K562 (cell line): ENCODE measurements at places on chromosomes 2 and 18. TPM values are rescaled to one million over a fixed set of nuclear protein-coding genes. Genes with fewer than 3 reads are reported as not detected.

- DNase-seq = peak; percentile 72
- no peak overlapping the region for H3K27ac ChIP-seq
These were observed 10.8 kb downstream of the SIX3 start for GRCh38 chr2:44952143-44952805.

DNA sequence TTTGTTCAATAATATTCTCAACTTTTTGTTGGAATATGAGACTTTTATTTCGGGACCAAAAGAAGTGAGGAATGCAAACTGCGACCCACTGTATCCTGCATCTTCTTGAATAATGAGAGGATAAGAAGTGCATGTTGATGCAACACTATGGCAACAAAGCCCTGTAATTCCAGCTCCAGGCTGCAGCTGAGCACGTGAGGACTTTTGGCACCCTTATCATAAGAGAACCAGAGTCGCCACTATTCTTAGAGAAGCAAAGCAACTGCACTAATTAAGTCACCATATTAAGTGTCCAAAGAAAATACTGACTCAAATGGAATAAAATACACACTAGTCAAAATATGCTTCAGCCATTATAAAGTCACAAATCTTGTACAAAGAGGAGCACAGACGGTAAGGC is 65.8 kb downstream of the FAM210A start:
- no peaks in the 10 kb centered on the region; the same call in 1 of the 2 replicates for H3K27me3 ChIP-seq
- H3K36me3 ChIP-seq = peaks cover 28% of the 10 kb centered on the region; the same call in 2 of the 3 replicates

Gene PSMA8
- total RNA-seq = not detected in 2 replicates

DNA sequence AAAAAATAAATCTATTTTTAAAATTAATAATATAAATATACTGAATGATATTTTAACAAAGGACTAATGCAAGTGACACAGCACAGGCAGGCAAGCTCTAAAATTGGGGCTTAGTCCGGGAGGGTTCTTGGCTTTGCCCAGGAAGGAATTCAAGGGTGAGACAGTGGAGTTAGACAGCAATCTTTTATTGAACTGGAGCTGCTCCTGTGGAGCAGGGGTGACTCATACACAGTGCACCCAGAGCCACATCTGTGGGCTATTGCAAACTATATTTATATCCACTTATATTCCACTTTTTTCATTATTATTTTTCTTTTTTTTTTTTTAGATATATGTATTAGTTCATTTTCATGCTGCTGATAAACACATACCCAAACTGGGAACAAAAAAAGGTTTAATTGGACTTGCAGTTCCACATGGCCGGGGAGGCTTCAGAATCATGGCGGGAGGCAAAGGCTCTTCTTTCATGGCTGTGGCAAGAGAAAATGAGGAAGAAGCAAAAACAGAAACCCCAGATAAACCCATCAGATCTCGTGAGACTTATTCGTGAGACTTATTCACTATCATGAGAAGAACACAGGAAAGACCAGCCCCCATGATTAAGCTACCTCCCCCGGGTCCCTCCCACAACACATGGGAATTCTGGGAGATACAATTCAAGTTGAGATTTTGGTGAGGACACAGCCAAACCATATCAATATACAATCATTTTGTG is 437.1 kb downstream of the BCL11A start:
- H3K36me3 ChIP-seq = no peaks in the 10 kb centered on the region
- H3K4me3 ChIP-seq = no peak overlapping the region
- no peaks in the 10 kb centered on the region for H3K27me3 ChIP-seq
- H3K27ac ChIP-seq = no peak overlapping the region
- H3K4me1 ChIP-seq = no peaks in the 10 kb centered on the region

DNA sequence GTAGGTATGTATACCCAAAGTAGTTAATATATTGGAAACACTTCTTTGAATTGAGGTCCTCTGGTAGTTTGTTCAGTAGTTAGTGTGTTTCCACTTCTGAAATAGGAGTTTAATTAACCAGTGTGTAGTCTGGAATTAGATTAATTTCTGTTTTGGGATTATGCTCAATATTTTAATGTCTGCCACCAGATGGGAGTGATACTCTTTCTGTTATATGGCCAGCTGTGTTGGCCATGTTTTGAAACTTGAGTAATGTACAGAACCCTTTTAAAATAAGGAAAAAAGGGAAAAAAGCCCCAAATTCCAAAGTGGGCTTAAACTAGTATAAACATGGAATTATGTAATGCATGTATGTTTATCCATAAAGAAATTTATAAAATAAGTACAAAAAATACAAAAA is 147.7 kb downstream of the CTNNA2 start:
- no peaks in the 10 kb centered on the region for H3K27me3 ChIP-seq
- H3K4me1 ChIP-seq = no peaks in the 10 kb centered on the region
- no peak overlapping the region for H3K4me3 ChIP-seq
- DNase-seq = no peak

DNA sequence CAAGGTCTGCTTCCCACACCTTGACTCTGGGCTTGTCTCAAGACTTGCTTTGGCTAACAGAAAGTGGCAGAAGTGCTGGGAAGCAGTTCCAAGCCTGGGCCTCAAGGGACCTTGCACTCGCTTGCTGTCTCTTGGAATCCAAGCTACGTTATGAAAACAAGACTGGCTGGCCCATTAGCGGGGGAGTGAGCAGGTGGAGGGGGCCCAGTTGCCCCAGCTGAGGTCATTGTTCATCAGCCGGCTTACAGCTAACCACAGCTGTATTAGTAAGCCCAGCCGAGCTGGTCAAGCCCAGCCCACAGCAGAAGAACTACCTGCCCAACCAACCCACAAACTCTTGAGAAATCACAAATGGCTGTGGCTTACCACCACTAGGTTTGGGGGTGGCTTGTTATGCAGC is 63.1 kb downstream of the MARCO start:
- no peak for DNase-seq
- no peaks in the 10 kb centered on the region for H3K4me1 ChIP-seq
- no peaks in the 10 kb centered on the region for H3K36me3 ChIP-seq
- no peaks in the 10 kb centered on the region; the same call in 2 of the 3 replicates for H3K27me3 ChIP-seq
- no peak overlapping the region for H3K4me3 ChIP-seq

GRCh38 chr2:187079901-187080300 is 230.9 kb upstream of the ZSWIM2 start:
- H3K27me3 ChIP-seq = no peaks in the 10 kb centered on the region
- H3K4me3 ChIP-seq = no peak overlapping the region
- H3K27ac ChIP-seq = no peak overlapping the region
- DNase-seq = no peak
- no peaks in the 10 kb centered on the region for H3K36me3 ChIP-seq

DNA sequence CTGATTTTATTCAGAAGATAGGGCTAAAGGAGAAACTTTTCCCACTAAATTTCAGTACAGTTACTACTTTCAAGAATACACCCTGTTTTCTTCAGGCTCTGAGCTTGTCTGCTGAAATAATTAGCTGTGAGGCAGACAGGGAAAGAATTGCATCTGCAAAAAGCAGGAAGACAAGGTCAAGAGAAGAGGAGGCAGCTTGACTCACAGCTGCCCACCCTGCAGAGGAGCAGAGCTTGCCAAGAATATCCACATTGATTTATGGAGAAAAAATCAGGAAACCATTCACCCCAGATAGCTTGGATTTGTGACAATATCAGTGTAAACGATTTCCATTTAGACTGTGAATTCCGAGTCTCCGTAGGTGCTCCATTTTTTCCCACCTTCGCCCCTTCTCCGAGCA is 49.0 kb downstream of the ACTR2 start:
- no peaks in the 10 kb centered on the region for H3K27me3 ChIP-seq
- no peak overlapping the region for H3K27ac ChIP-seq
- H3K36me3 ChIP-seq = peaks cover 16% of the 10 kb centered on the region; the same call in 2 of the 3 replicates
- no peak for DNase-seq

DNA sequence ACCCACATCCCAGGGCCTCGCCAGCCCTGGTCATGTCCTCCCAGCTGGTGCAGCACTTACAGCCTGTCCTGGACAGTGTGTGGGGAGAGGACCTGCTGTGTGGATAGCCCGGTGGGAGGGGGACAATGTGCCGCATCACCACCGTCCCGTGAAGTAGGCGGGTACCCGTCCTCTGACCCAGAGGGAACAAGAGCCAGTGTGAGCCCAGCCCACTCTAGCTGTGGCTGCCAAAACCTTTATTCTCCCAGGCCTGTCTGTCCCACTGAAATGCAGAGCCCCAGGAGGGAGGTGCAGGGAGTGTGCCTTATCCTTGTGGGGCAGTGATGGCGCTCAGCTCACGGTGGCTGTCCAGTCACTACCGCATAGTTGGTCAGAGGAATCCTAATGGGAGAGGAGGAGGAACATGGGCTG is 1.7 kb downstream of the TRAF3IP1 start:
- no peaks in the 10 kb centered on the region for H3K27me3 ChIP-seq
- no peak for DNase-seq
- no peak overlapping the region for H3K27ac ChIP-seq
- H3K4me1 ChIP-seq = no peaks in the 10 kb centered on the region; the same call in 2 of the 3 replicates

DNA sequence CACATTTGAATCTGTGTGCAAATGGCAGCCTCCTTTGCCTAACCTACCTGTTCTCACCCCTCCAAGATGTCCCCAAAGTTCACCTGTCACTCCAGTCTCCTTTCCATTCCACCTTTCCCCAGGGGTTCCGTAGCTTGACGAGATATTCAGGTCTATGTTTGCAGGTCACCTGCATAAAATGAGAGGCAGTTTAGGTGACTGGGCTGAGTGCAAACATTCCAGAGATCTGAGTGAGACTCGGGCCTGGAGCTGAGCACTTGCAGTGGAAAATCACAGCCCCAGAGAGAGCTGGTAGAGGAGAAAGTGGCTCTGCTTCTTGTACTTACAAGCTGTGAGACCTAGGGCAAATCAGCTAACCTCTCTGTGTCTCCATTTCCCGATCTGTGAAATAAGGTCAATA is 20.1 kb downstream of the CAPN14 start:
- H3K36me3 ChIP-seq = no peaks in the 10 kb centered on the region
- no peak overlapping the region for H3K4me3 ChIP-seq
- no peaks in the 10 kb centered on the region; the same call in 1 of the 3 replicates for H3K27me3 ChIP-seq
- no peak overlapping the region for H3K27ac ChIP-seq
- H3K4me1 ChIP-seq = no peaks in the 10 kb centered on the region

DNA sequence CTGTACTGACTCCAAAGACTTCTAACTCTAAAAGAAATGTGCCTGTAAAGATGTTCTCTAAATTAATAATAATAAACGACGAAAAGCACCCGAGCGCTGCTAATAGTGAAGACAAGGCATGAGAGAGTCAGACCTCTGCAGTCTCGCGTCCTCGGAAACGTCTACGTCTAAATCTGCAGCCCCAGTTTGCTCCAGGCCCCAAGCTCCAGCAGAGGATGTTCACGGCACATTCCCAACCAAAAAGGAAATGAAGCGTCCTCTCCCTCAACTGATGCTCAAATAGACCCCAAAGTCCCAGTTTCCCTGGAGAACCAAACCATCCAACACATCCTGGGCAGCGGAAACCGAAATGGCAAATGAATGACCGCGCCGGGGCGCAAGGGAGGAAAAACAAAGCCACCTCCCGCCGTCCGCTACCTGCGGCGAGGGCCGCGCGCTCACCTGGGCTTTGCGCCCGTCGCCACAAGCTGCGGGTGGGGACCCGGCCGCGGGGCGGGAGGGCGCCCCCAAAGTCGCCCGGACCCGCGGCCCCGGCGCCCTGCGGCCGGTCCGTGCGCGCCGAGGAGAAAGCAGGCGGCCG is 47.1 kb upstream of the CCDC150 start:
- H3K4me1 ChIP-seq = no peaks in the 10 kb centered on the region
- DNase-seq = no peak
- H3K36me3 ChIP-seq = no peaks in the 10 kb centered on the region
- H3K27ac ChIP-seq = no peak overlapping the region
- H3K27me3 ChIP-seq = peaks cover 11% of the 10 kb centered on the region
- peak overlapping the region; percentile 30; the same call in 1 of the 2 replicates for H3K4me3 ChIP-seq

DNA sequence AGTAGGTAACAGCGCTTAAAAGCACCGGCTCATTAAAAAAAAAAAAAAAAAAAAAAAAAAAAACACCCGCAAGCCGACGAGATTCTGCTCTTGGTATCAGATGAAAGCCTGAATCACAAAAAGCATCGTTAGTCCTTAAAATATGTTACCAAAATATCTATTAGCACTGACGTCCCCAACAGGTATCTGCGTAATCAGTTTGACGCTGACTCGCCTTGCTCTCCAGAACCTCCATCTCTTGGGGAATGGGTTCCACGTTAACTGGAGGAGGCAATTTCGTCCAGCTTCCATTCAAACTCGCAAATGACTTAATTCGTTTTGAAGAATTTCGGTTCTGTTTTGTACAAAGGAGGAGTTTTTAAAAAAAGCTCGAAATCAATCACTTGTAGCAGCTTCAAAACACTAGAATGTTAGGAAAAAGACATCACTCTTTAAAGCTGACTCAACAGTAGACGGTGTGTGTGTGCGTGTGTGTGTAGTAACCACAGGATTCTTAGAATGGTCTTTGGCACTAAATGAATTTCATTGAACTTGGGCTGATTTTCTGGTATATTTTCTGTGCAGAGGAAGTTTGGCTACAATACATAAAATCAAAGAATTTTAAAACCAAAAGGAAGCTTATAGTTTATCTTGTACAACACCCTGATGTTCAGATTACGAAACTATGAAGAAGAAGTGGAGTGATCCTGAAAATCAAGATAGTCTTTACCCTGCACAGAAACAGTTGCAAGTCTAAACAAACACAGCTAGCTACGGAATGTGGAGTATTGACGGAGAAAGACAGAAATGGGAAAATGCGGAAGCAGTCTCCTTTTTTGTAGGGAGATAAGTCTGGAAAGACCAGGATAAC is 1.1 kb upstream of the PGAP1 start:
- no peaks in the 10 kb centered on the region for H3K36me3 ChIP-seq
- H3K27me3 ChIP-seq = peaks cover 8% of the 10 kb centered on the region
- H3K27ac ChIP-seq = no peak overlapping the region
- H3K4me3 ChIP-seq = peak overlapping the region; percentile 54

Gene SLC14A1
- 0.20 TPM in 2 replicates for total RNA-seq

DNA sequence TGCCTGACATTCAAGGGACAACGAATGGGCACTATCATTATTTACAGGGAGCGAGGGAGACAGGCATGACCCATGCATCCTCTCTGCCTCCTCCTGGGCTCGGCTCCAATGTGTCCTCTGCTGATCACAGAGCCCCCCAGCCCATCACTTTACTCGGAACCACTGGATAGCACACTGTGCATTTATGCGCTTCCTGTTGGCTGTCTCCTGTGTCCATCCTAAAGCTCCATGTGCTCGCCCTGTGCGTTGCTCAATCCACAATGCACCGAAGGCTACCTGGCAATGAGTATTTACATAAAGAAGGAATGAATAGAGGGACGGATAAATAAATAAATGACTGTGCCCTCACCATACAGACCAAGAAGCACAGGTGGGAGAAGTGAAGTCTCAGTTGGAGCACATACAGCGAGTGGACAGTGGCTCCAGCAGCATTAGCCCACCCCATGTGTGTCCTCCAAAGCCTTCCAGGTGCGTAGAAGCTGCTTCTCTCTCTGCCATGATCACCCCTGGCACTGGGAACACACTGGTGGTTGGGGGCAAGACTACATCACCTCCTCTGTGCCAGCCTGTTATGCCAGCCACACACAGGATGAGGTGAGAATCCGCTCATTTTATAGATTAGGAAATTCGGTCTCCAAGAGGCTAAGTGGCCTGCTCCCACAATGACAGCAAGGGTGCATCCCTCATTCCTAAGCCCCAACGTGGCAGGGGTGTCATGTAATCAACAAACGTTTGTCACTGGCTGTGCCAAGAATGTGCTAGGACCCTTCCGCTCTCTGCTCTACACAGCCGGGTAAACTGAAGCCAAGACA is 2.3 kb upstream of the GDF7 start:
- H3K27me3 ChIP-seq = peaks cover 66% of the 10 kb centered on the region
- H3K36me3 ChIP-seq = no peaks in the 10 kb centered on the region
- DNase-seq = no peak

- H3K4me3 ChIP-seq = no peak overlapping the region
- H3K36me3 ChIP-seq = no peaks in the 10 kb centered on the region
- peak; percentile 3 for DNase-seq
- H3K4me1 ChIP-seq = no peaks in the 10 kb centered on the region
- H3K27ac ChIP-seq = no peak overlapping the region
These were observed 3.0 kb upstream of the SULT1C3 start for GRCh38 chr2:108236676-108237335.
